Stimulated activated CD4-positive, alpha-beta T cell treated with anti-CD3 and anti-CD28 coated beads, Interleukin-12 subunit alpha, Interleukin-12 subunit beta, amount 100 ng/mL, for 48 hours (primary cell): ENCODE measurements at places on chromosomes 1 and 21.

GRCh38 chr21:29430576-29430975 is 131.9 kb downstream of the BACH1 start:
- DNase-seq: no peak

GRCh38 chr1:56948403-56949023 is 17.3 kb downstream of the C8B start:
- DNase-seq: no peak

- DNase-seq: no peak
Observed at GRCh38 chr1:29651684-29652665, 415.7 kb downstream of the PTPRU start.

- DNase-seq: no peak
Observed at GRCh38 chr21:28074676-28075075, 918.0 kb downstream of the LTN1 start.

DNA sequence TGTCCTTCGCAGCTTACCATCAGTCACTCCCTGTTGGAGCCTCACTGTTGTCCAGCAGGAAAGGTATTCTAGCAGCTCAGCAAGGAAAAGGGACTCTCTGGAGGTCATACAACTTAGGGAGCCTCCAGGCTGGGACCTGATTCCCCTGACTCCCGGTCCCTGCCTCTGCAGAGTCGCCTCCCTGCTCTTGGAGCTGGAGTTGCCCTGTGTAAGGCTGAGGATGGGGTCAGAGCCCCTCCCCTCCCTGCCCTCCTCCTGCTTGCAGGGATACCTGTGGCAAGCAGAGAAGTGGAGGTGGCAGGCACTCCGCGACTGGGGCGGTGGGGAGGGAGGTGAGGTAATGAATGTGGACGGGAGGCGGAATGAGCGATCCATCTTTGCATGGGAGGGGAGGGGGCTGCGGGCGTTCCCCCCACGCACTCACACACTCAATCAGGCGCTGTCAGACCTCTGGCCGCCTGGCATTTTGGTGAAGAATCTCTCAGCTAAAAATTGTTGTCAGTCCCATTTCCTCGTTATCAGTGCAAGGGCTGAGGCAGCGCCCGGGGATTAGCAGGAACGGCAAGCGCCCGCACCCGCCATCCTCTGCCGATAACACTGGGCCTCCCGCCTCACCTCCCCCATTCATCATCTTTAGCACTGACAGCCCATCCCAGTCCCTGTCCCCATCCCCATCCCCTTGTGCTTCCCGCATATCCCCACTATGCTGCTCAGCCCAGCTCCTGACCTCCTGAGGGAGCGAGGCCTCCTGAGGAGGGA is 64.3 kb downstream of the TMEM53 start:
- no peak for DNase-seq

- no peak for DNase-seq
Observed at GRCh38 chr21:42427809-42428419, 24.2 kb downstream of the UBASH3A start.

DNA sequence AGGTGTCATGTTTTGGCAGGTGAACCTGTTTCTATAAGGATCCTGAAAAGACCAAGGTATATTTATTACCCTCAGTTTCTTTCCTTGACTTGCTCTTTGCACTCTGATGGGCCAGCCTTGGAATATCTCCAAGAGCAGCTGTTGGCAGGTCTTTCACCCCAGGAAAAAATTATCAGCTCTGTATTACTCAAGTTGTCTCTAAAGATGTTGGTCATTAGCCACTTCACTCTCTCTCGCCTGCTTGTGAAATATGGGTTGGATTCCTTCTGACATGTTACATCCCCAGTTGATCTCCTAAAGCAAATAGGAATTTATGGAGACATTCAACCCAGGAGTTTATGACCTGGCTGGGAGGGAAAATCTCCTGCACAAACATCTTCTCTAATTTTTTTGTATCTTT is 85.9 kb downstream of the KCNJ15 start:
- no peak for DNase-seq

DNA sequence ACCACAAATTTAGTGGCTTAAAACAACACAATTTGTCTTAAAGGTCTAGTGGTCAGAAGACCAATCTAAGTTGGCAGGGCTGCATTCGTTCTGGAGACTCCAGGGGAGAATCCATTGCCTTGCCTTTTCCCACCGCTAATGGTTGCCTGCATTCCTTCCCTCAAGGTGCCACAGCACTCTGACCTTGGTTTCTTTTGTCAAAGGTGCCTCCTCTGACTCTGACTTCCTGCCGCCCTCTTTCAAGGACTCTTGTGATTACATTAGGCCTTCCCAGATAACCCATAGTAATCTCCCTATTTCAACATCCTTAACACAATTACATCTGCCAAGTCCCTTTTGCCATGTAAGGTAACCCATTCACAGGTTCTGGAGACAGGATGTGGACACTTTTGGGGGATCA is 145.3 kb downstream of the S1PR1 start:
- DNase-seq: no peak

DNA sequence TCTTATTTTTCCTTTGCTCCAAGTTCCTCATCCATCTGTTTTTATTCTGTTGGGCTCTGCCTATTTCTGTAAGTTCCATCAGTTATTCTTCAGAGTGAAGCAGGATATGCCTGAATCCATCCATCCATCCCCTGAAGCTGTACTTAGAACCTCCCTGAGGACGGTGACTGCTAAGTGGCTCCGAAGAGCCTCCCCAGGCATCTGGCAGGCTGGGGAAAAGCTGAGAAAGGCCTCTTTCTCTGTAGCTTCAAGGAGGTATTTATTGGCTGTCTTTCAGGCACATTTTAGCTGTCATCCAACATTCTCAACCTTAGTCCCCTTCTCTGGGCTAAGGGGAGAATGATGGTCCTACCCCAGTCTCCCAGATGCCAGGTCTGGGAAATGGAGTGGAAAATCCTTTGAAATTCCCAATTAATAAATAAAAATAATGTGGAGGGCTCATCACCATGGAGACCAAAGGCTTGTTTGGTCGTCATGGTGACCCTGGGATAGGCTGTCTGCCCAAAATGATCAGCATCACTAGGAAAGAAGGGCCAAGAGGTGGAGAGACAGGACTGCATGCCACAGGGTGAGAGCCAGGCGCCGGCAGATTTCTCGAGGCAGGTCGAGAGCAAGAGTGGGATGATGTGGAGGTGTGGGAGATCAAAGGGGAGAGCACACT is 82.0 kb downstream of the UBIAD1 start:
- no peak for DNase-seq

GRCh38 chr1:84668185-84668584 is 22.1 kb downstream of the SSX2IP start:
- no peak for DNase-seq

GRCh38 chr21:39529026-39529425 is 77.3 kb downstream of the SH3BGR start:
- DNase-seq: no peak

DNA sequence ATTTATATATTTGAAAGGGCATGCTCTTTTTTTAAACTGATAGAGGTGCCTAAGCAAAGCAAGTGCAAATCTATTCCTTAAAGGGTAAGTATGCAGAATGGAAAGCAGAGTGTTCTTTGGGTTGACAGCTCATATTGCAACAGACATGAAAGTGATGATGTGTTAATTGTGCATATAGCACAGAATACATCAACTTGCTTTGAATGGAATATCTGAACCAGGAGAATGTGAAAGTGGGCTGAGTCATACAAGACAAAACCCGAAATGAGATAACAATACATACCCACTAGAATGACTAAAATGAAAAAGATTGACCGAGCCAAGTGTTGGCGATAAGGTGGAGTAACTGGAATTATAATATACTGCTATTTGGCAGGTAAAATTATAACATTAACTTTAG is 4.3 kb downstream of the CR1 start:
- DNase-seq: no peak

DNA sequence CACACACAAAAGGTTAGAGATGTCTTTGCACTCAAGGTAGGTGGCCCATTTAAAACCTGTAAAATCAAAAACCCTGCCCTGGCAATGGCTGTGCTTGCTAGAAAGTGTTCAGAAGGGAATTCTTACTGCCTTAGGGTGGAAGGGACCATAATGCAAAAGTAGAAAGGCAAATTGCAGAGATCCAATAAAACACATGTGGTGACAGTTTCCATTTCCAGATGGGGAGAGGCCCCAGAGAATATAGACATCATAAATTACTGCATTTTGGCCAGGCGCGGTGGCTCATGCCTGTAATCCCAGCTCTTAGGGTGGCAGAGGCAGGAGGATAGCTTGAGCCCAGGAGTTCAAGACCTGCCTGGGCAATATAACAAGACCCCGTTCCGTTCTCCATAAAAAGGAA is 13.0 kb downstream of the FMO1 start:
- no peak for DNase-seq

DNA sequence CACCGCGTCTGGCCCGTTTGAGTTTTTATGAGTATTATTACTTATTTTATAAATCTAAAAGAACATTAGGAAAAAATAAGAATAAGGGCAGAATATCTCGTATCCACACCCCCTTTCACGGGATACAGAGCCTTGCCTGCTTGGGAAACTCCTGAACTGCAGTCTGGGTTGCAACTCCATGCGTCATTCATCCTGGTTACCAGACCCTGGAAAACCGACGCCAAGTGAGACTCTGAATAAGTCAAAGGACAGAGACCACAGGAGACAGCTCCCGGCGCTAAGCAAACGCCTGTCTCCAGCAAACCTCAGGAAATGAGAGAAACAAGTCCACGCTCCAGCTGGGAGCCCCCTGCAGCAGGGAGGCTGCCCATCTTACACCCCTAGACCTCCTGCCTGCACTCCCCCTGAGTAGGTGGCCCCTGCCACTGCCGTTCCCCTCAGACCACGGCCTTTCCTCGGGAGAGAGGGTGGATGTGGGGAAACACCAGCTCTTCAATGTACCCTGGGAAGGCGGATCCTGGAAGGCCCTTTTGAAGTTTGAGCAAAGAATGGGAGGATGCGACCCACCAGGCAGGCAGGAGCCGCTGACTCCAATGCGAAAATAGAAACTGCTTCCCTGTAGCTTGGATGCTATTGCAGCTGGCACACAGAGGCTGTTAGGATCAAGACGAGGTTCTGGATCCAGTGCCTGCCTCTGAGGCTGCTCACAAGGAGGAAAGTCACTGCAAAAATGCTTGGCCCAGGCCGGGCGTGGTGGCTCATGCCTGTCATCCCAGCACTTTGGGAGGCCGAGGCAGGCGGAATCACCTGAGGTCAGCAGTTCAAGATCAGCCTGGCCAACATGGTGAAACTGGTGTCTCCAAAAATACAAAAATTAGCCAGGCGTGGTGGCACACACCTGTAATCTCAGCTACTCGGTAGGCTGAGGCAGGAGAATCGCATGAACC is 37.7 kb upstream of the GPR157 start:
- no peak for DNase-seq

GRCh38 chr1:21114431-21114830 is 62.3 kb downstream of the EIF4G3 start:
- DNase-seq: no peak

- DNase-seq: no peak
Observed at GRCh38 chr21:46661211-46661625, 25.7 kb downstream of the PRMT2 start.

DNA sequence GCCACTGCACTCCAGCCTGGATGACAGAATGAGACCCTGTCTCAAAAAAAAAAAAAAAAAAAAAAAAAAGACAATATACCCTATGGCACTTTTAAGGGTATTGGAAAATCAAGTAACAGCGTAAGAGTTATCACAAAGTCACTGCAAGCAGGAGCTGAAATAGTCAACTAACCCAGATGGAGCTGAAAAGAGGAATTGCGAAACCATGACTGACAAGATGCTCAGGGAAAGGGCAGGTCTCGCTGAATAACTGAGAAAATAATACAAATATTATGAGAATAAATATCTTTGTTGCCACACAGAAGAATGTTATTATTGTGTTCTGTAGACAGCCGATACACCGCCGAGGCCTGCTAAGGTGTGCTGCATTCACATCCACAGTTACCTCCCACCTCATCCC is 17.8 kb downstream of the HLCS start:
- no peak for DNase-seq

- no peak for DNase-seq
Observed at GRCh38 chr1:19450811-19451515, 34.4 kb downstream of the CAPZB start.

- no peak for DNase-seq
Observed at GRCh38 chr1:44798481-44799365, 1.5 kb upstream of the PLK3 start.

DNA sequence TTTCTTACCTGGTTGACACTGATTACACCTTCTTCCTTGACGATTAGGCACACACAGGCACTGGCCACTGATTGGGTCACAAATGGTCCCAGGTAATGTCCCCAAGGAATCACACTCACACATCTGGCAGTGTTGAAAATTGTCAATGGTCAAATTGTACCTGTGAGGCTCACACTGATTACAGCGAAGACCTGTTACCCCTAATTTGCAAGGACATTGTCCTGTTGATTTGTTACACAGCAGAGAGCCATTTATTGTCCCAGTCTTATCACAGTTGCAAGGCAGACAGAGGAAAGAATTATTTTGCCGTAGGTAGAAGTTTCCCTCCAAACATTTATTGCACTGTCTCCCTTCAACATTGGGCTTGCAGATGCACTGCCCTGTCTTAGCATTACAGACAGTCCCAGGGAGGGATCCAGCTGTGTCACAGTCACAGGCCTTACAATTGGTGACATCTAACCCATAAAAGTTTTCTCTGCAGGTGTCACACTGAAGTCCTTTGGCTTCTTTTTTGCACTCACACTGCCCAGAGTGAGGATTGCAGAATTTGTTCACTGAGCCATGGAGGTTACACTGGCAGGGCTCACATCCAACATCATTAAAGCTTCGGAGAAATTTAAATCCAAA is 176.6 kb downstream of the USH2A start:
- DNase-seq: no peak

DNA sequence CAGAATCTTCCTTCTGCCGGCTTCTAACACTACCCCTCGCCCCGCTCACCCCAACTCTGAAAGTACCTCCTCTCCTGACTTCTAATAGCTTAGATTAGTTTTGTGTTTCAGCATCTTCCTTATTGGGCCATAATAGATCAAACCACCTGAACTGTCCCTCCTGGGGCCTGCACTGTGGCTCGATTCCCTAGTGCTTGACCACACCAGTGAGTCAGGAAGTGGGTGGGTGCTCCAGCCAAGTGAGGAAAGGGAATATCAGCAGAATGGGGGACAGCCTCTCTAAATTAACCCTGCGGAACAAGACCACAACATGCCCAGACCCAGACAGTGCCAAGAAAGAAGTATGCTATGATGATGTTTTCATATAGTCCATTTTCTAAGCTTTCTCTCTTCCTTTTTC is 8.5 kb downstream of the SERTAD4 start:
- no peak for DNase-seq

DNA sequence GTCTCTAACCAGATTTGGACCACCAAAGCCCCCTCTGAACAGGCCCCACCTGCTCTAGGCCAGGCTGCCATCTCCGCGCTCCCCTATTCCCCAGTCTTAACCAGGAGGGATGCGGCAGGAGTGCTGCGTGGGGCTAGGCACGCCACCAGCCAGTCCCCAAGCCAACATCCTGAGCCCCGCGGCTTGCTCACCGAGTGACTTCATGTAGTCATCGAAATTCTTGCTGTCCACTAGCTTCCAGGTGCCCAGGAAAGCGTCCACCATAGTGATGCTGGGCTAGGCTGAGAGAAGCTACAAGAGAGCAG is 173 bp downstream of the FABP3 start:
- DNase-seq: no peak

DNA sequence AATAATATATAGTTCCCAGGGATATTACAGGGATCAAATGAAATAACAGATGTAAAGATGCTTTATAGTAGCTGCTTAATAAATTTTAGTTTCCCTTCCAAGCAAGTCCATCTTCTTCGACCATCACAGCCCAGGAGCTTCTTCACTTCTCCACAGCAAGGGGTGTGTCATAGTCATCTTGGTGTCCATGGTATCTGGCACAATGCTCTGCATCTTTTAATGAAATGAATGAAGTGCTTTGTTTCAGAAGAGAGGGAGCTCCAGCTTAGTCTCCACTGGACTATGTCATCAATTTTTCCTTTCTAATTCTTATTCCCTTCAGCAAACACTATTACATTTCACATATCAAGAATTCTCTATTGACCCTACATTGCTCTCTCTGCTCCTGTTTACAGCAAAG is 4.9 kb upstream of the MACF1 start:
- no peak for DNase-seq
